CD4-positive, alpha-beta T cell treated with Interleukin-10 for 1 hour (primary cell): ENCODE measurements at places on chromosomes 6 and 20.

DNA sequence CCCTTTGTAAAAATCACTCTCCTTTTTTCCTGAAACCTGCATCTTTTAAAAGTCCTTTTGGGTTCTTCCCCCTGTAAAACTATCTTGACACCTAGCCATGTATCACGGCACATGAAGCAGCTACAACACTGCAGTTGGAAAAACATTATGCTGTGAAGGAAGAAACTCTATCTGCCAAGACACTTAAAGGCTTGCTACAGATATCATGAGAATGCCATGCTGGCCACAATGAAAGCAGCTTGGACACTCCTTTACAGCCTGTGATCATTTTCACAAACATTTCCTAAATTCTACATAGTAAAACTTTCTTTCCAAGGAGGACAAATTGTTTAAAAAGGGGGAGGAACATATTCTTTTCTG, 31.8 kb downstream of the CNKSR3 start:
- DNase-seq: no peak

- no peak for DNase-seq
Measured at GRCh38 chr20:62405108-62405980, 1.7 kb downstream of the CABLES2 start.

GRCh38 chr6:108556866-108557493, 3.7 kb upstream of the FOXO3 start:
- no peak for DNase-seq

DNA sequence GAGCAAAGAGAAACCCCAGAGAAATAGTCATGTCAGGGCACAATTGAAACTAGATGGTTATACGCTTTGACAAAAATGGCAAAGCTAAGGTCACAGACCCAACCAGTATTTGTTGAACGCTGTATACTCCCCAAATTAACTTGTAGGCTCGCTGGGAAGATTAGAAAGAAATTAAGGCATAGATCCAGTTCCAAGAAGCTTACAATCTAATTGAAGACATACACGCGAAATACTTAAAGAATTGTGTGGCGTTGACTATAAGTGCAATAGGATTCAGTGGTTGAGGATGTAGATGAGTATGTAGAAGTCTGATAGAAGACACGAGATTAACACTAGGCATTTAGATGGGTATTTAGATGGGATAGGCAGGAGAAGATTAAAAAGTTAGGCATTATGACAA, 525 bp downstream of the FAM229B start:
- DNase-seq: no peak

GRCh38 chr6:24719125-24719971, at the start of gene C6orf62:
Gene C6orf62, minus strand, starts transcription at chr6:24719154. Its CDS starts 486 bp downstream, at chr6:24718668.
- DNase-seq: peak; percentile 57

DNA sequence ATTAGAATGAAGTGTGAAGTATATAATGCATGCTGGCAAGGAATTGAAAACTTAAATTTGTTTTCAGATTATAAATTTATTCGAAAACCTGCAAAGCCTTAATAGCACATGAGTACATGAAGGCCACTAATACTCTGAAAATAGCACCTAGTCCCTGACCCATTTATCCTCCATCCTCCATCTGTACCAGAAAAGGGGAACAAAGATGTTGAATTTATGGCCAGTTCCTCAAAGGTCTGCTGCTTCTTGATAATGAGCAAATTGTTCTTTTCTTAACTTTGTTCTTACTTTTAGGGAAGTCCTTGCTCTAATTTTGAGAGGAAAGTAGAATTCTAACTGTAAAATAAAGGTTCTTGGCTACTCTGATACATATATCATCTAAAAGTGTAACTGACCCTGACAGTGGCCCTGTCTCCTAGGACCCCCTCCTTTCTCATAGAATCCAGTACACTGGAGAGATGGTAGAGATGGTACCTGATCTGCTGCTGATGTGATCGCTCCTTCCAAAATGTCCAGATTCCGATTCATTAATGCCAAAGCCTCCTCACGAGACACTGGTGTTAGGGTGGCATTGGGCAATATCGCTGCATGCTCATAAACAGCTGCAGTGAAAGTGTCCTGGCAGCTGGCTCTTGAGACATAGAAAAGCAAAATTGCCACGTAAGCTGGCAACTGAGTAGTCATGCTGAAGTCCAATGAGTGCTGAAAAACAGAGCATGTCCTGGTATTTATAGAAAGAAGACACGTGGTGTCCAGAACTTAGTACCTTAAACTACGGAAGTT, at the start of gene VNN1:
TSS of gene VNN1 (minus strand) at position 704 of the 783 bp plus-strand sequence. CDS start at position 684, 20 bp downstream.
- peak; percentile 3 for DNase-seq

DNA sequence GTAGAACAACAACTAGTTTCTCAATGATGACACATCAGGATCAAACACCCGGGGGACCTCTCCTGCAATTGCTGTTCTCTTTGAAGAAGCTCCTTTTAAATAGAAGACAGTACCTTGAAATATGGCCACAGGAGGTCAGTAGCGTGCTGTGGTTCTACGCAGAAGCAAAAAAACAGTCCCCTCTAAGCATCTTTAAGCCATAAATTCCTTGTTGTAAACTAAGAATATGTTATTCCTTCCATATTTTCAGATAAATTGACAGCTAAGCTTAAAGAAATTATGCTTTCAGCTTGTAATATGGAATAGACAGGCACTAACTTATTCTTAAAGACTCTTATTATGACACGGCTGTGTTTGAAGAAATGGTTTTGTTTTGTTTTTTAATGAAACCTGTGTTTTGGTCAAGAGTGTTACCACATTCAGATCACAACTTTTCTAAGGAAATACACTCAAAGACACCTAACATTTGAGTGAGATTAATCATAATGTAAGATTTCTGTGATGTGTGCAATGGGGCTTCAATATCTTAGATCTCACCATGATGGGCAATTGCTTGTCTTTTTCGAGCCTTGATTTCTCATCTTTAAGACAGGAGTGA, 49.7 kb upstream of the IL20RA start:
- DNase-seq: peak; percentile 68

DNA sequence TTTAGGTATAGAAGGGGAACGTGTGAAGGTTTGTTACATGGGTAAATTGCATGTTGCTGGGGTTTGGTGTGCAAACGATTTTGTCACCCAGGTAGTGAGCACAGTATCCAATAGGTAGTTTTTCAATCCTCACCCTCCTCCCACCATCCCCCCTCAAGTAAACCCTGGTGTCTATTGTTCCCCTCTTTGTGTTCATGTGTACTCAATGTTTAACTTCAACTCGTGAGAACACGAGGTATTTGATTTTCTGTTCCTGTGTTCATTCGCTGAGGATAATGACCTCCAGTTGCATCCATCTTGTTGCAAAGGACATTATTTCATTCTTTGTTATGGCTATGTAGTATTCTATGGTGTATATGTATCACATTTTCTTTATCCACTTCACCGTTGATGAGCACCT, 11.6 kb upstream of the VNN1 start:
- DNase-seq: no peak

GRCh38 chr6:55437141-55437540, 109.9 kb downstream of the GFRAL start:
- DNase-seq: no peak

- no peak for DNase-seq
Measured at GRCh38 chr6:41626917-41627316, 11.4 kb upstream of the MDFI start.

GRCh38 chr20:20317195-20317594, 50.7 kb upstream of the INSM1 start:
- DNase-seq: no peak

GRCh38 chr6:41914869-41915530, 5.9 kb downstream of the MED20 start:
- no peak for DNase-seq

DNA sequence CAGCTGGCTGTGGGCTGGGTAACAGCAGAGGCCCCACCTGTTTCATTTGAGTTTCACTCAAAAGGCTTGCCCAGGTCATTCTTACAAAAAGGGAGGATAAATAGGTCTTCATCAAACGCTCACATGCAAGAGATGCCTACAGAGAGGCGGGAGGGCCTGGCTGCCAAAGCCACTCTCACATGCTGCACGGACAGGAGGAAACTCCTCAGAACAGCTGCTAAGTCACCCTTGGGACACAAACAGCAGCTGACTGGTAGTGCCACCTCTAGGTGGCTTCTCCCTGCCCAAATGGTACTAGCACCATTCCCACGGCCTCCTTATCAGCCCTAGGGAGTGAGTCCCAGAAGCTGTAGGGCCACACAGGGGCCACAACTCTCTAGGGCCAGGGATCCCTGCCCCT, 23.8 kb downstream of the SLC22A23 start:
- no peak for DNase-seq

GRCh38 chr6:154478021-154478700, 32.3 kb downstream of the CNKSR3 start:
- DNase-seq: no peak

- no peak for DNase-seq
Measured at GRCh38 chr6:6748001-6748400, 159.5 kb downstream of the LY86 start.

DNA sequence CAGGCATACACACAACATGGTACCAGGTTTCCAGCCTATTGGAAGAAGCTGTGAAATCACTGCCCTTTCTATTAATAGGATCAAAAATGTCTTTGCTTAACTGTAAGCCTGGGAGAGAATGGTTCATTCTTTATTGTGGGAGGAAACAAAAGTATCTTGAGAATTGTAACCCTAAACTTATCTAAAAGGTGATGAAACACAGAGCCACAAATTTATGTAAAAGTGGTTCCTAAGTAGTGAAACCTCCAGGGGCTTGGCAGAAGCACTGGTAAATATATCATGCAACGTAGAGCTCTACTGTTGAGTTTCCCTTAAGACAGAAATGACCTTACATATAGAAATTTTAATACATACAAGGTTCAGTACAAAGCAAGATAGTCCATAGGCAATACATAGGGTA, 17.2 kb upstream of the NOX3 start:
- DNase-seq: no peak

DNA sequence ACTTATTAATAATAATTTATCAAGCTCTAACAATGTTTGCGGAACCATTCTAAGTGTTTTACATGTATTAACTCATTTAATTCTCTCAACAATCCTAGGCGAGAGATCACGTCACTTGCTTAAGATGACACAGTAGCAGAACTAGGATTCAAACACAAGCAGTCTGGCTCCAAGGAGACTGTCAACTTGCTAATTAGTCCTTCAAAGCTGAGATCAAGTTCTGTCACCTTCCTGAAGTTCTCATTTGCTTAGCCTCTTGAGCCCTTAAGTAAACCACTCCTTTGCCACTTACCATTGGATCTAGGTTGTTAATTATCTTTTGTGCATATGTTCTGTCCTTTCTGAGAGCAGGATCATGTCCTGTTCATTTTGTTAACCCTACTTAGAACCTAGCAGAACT, 14.1 kb downstream of the FKBP5 start:
- DNase-seq: no peak

GRCh38 chr6:70107852-70108629, 194.8 kb downstream of the COL9A1 start:
- DNase-seq: peak; percentile 47

- DNase-seq: no peak
Measured at GRCh38 chr6:40195428-40196134, 261.3 kb upstream of the MOCS1 start.

- no peak for DNase-seq
Measured at GRCh38 chr6:114718716-114719270, 376.0 kb upstream of the HS3ST5 start.

GRCh38 chr6:135576055-135576454, 78.5 kb upstream of the AHI1 start:
- DNase-seq: no peak

DNA sequence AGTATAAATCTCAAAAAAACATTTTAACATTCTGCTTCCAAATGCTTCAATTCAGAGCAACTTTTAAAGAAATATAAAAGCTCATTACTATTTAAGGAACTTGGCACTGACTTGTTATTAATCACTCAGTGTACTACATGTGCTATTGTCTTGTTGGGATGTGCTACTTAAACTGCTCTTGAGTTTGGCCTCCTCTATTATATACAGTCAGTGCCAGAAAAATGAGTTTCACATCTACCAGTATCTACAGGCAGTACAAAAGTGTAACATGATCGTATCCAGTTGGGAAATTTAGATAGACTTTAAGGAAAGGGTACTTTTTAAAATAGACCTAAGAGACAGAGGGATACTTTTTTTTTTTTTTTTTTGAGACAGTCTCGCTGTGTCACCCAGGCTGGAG, 627.3 kb upstream of the SLC35B3 start:
- DNase-seq: no peak

DNA sequence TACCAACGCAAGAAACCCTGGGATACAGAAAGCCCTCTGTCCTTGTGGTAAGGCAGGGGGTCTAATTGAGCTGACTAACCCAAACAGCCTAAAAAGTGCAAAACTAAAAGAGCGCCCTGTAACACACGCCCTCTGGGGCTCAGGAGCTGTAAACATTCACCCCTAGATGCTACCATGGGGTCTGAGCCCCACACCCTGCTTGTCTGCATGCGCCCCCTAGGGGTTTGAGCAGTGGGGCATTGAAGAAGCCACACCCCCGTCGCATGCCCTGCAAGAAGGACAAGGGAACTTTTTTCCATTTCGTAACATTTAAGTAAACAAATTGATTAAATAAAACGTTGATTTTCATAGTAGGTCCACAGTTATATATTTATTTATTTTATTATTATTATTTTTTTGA, 616.9 kb upstream of the MAN1A1 start:
- no peak for DNase-seq

DNA sequence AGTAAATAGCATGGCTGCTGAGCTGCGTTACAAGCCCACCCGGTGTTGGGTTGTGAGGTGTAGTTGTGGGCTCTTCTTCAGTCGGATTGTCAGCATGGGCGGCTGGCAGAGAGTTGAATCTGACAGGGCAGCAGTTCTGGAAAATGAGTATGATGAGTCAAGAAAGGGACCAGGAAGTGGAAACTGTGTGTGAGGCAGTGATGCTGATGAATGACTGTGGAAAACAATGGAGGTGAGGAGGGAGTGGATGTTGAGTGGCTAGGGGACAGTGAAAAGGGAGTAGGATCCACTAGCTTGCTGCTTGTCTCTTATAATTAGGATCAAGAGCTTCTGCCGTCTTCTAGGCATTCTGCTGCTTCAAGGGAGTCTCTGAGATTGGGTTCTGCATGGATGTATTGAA, 154.3 kb downstream of the ESR1 start:
- no peak for DNase-seq

- no peak for DNase-seq
Measured at GRCh38 chr20:52688345-52688744, 283.8 kb upstream of the TSHZ2 start.

DNA sequence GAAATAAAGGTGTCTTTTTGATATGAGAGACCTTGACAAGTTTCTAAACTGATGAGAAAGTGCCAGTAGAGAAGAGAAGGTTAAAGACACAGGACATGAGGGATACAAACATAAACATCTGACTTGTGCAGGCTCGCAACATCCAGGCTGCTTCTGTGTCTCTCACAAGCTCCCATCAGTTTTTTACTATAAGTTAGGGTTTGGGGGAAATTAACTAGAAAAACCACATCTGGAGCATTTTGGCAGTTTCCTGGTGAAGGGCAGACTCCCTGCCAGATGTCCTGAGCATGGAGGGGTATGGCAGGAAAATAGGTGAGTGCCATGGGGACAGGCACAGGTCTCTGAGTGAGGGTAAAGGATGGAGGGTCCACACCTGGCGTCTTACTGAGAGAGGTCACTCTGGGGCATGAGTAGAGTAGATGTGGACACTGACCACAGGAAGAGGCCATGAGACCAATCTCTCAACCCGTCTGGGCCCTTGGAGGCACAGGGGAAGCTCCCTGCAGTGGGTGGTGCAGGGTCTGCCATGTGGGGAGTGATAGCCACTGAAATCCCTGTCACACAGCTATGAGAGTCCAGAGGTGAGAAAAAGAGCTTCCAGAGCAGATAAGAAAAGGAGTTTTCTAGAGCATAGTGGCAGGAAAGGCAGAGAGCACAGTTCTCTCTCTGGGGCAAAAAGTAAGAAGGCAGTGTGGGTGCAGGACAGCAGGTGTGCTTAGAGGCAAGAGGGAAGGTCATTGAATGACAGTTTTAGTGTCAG, 193.3 kb upstream of the SYNDIG1 start:
- DNase-seq: no peak
